RCC 7860 (cell line): ENCODE measurements at places on chromosomes 4 and X.
A peak's percentile ranks its signal among the peaks of the same experiment; 100 is the strongest.

DNA sequence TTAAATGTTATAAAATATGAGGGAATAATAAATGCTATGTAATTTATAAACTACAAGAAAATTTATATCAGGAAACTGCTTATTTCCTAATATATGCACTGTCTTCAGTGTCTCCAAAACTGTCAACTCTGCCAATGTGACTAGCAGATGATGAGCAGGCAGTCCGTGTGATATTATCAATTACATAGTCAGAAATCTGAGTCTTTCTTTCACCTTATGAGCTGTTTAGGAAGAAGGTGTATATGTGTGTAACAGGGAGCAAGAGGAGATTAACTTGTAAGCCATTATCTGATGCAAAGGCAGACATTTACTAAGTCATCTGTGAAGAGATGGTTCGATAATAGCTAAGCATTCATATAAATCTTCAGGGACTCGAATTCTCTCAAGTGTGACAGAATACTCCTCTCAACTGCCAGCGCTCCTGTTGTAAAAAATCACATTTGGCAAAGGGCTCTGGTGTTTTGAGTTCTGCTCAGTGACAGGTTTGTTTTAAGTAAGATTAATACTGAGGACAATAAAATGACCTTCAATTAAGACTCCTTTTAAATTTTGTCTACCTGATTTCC lies 79.7 kb downstream of the SNCA start:
- DNase-seq, result peak; percentile 29

DNA sequence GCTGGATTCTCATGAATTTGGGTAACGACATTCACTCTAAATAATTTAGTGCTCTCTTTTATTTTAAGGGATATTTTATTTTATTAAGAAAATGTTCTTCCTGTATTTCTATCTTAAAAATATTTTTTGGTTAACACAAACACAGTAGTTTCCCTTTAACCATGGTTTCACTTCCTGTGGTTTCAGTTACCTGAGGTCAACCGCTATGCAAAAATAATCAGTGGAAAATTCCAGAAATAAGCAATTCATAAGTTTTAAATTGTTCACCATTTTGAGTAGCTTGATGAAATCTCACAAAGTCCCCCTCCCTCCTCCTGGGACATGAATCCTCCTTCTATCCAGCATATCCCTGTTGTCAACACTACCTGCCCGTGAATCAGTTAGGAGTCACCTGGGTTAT lies 71.4 kb downstream of the GBA3 start:
- DNase-seq, result no peak

DNA sequence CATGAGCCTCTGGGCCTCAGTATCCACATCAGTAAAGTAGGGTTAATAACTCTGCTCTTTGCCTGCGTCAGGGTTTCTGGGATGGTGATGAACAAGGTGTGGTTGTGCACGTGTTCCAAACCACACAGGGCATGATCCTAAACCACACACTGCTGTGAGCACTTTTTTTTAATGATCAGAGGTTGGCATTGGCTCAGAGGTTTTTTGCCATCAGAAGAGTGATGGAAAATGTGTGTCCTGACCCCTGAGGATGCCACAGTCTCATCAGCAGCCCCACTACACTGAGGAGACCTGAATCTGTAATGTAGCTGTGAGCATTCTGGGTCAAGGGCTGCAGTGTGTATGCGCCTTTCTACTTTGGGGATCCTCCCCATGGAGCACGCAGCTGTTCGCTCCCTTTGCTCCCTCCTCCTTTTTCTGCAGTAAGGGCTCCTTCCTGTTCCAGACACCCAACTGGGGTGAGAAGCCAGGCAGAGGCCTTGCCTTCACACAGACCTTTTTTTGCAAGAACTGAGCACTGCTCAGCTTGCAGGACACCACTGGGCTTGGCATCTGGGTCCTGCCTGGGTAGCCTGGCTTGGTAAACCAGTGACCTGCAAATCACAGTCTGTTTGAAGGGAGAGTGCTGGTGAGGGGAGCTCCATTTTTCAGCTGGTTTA lies 87.5 kb downstream of the MAMLD1 start:
- DNase-seq, result no peak

GRCh38 chrX:9794495-9794894 lies 8.3 kb downstream of the SHROOM2 start:
- DNase-seq, result no peak

DNA sequence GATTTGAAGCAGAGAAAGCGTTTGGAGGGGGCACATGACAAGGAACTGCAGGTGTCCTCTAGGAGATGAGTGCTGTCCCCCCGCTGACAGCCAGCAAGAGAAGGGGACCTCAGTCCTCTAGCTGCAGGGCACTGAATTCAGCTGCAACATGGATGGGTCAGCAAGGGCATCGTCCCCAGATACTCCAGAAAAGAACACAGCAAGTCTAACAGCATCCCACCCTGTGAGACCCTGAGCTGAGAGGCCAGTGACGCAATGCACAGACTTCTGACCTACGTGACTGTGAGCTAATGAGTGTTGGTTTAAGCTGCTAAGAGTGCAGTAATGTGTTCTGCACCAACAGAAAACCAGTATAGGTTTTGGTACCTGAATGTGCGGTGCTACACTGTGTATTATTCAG lies 11.6 kb upstream of the CENPVL2 start:
- DNase-seq, result no peak

- DNase-seq, result no peak
These were observed 44.4 kb downstream of the PCGF3 start for GRCh38 chr4:749698-750666.

DNA sequence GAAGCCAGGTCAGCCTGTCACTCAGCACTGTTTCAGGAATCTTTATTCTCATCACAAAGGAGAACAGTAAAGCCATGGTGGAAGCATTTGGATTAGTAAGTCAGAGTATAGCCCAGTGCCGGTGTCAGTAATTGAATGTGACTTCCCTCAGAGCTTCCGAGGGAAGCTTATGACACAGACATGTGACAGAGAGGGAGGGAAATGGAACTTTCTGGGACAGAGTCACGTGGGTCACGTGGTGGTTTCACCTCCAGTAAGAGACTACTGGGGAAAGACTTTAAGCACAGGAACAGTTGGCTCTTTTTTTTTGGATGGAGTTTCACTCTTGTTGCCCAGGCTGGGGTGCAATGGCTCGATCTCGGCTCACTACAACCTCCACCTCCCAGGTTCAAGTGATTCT lies 53.3 kb upstream of the CCDC160 start:
- no peak for DNase-seq

- DNase-seq, result no peak
These were observed 224.9 kb upstream of the FAT1 start for GRCh38 chr4:186948361-186949242.

DNA sequence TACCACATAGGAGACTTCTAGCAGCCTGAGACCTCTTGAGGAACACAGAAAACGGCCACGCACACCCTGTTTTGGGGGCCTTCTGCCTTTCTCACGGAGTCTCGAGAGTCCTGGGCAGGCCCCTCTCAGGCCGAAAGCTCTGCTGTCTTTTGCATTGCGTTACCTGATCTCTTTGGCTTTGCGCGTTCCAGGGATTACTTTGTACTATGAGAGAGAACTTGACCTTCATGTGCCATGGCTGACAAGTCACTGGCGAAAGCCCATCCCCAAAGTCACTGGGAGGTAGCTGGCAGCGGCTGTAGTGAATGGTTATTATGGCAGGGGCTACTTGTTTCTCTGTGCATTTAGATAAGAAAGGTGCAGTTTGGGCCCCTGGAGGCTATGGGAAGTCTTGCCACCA lies 8.0 kb upstream of the NAT8L start:
- DNase-seq, result no peak

DNA sequence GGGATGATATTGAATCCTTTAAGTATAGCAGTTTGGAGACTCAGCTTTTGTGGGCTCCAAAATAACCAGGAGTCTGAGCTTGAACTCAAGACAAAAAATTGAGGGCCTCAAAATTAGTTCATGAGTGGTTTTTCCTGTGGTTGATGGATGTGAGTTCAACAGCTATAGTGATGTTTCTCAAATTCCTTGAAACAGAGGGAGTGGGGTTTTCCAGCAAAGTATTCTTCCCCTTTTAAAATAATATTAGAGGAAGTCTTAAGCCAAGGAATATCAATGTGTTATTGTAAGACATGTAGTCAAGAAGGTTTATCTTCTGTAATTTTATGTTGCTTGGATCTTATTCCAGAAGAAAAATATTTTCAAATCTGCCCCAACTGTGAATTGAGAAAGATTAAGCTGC lies 10.6 kb downstream of the OTC start:
- no peak for DNase-seq

DNA sequence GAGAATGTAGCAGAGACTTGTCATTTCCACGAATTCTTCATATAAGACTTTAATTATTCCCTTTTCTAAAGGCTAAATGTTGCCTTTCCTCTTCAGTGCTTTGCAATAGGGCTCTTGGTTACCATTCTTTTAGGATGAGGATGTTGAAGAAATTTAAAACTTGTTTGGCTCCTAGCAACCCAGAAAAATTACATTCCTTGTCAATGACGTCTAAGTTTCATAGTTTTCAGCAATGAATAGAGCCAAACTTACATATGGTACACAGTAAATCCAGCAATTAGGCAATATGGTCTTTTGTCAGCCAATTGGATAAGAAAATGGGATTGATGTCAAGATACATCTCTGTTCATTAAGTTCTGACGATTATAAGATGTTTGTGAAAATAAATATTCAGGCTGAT lies 1639.6 kb upstream of the PCDH10 start:
- no peak for DNase-seq

- no peak for DNase-seq
These were observed 38.1 kb downstream of the LAMTOR3 start for GRCh38 chr4:99856166-99856565.

GRCh38 chr4:8070736-8071718 lies 87.6 kb downstream of the ABLIM2 start:
- no peak for DNase-seq
